ENCODE measurements at places on chromosomes 2 and 18.

DNA sequence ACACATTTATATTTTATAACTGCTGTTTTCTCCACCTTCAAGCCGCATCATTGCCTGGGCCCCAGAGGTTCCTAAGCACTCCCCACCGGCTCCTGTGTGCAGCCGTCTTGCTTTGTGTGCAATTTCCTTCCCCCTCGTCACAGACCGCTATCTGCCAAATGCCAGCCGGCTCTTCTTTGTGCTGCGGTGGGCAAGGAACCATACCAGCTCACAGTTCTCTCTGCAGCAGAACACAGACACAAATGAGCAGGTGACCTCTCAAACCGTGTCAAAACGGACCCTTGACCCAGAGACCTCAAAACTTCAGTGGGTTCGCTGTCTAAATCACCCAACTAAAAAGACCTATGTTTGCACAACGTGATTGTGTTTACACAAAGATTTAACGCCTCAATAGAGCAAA is 58.2 kb downstream of the KLF7 start:
- DNase-seq = peak; percentile 83

DNA sequence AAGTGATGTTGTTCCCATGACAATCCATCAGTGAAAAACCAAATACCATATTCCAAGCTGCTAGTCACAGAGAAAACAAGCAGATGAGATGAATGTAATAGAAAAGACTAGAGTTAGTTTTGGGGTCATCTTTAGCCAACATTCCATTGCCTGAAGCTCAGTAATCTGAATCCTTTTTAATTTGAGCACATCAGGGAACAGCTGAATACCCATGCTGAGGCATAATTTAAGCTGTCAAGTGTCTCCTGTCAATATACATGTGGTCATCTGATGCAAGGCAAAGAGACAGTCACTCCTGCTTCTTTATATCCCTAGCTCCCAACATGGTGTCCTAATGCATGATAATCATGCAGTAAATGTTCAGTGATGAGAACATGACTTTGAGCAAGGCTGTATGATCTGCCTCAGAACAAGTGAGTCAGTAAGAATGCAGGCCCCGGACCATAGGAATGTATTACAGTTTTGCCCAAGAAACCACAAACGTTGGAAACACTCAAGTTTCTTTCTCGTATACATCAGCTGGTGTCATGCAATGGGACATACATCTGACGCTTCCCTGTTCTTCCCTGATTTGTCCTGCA is 48.0 kb downstream of the CDK15 start:
- no peak for DNase-seq

- DNase-seq = no peak
These were observed 68.1 kb downstream of the ADNP2 start for GRCh38 chr18:80177128-80177527.

GRCh38 chr18:25234322-25234639 is 117.7 kb downstream of the ZNF521 start:
- DNase-seq = no peak

- no peak for DNase-seq
These were observed 30.9 kb downstream of the TMEM182 start for GRCh38 chr2:102792568-102793208.

DNA sequence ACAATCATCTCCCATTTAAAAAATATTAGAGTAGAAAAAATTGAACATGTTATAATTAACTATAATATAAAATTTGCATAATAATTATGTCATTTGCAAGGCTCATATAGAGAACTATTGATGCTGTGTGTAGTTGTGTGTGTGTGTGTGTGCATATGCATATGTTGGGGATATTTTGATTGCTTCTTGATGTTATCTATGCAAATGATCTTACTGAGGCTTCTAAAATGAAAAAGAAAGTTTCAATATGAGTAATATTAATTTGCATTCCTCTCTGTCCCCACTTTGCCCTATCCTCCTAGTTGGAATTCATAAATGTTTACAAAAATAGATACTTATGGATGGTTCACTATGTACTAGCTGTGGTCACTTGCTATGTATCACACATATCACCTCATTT is 523.3 kb downstream of the TRIB2 start:
- no peak for DNase-seq

DNA sequence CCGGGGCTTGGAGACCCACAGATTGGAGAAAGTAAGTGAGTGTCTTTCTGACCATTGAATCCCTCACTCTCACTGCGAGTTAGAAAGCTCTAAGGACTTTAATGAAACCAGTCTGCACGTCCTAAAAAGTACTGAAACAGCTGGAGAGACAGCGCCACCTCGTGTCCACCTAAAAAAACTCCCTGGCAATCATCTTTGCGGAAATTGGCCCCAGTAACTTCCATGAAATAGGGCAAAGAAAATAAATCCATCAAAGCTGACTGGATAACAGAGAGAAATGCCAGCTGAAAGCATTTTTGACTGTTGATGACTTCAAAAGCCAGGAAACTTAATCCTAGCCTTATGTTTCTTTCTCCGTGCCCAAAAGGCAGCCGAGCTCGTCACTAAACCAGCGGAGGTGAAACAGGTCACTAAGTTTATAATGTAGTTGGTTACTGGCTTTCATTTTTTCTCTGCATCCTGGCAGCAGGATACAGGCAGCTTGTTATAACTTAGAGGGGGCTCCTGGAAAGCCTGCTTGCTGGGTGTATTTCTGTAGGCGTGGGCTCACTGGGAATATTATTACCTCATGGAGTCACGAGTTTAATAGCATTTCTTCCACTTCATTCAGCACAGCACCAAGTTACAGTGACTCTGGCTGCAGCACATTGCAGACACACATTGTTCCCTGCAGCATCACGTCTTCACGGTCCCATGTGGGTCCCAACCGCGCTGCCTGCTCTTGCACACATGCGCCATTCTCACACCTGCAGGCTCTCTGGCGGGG is 266.5 kb downstream of the HRH4 start:
- DNase-seq = peak; percentile 52

GRCh38 chr2:180927030-180927686 is 53.2 kb upstream of the UBE2E3 start:
- DNase-seq = no peak

- DNase-seq = no peak
These were observed 16.3 kb upstream of the ATOH8 start for GRCh38 chr2:85737481-85737880.

DNA sequence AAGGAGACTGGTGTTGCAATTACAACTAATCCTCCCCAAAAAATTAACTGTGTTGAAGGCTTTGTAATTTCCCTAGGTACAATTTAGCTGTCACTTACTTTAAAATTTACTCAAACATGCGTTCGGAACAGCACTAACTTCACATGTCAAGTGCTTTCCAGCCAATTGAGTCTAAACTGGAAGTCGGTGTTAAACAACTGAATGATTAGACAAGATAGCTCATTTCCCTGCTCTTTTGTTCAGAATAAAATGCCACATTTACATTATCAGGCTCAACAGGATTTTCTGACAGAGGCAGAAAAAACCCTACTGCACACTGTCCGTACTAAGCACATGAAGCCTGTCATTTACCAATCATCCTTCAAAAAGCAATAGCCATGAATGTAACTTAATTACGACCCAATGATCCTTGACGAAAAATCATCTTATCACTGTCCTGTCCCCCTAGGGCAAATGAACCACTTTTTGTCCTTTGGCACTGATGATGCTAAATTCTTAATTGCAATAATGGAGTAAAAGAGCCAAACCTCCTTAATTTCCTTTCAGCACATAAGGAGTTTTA is 56.0 kb downstream of the LRPPRC start:
- no peak for DNase-seq

- DNase-seq = no peak
These were observed 96.4 kb downstream of the MARCHF4 start for GRCh38 chr2:216275890-216276289.

GRCh38 chr2:136334967-136335366 is 217.0 kb upstream of the CXCR4 start:
- DNase-seq = no peak

GRCh38 chr18:67417864-67418523 is 98.5 kb downstream of the DSEL start:
- DNase-seq = no peak

- DNase-seq = no peak
These were observed 349.8 kb downstream of the TNS1 start for GRCh38 chr2:217652761-217653639.

Measured in GDM1 (cell line).